Activated CD4-positive, CD25-positive, alpha-beta regulatory T cell (primary cell): ENCODE measurements at places on chromosomes 5 and 9.

- no peak for DNase-seq
Observed at GRCh38 chr9:3434594-3434993, 91.2 kb downstream of the RFX3 start.

DNA sequence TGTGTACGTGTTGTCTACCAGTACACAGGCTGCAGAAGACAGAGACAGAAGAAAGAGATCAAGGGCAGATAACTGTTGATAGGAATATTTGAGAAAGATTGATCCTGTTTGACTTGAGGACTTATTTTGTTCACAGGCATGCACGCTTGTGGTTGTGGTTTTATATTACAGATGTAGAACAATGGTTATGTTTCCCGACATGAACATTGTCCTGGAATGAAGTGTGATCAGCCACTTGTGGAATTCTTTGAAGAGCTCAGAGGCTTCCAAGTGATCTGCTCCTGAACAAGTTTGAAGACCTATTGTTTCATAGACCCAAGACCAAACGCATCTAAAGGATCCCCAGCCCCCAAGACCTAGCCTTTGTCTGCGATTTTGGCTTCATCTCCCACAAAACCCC lies 13.7 kb downstream of the TEX53 start:
- DNase-seq = no peak

DNA sequence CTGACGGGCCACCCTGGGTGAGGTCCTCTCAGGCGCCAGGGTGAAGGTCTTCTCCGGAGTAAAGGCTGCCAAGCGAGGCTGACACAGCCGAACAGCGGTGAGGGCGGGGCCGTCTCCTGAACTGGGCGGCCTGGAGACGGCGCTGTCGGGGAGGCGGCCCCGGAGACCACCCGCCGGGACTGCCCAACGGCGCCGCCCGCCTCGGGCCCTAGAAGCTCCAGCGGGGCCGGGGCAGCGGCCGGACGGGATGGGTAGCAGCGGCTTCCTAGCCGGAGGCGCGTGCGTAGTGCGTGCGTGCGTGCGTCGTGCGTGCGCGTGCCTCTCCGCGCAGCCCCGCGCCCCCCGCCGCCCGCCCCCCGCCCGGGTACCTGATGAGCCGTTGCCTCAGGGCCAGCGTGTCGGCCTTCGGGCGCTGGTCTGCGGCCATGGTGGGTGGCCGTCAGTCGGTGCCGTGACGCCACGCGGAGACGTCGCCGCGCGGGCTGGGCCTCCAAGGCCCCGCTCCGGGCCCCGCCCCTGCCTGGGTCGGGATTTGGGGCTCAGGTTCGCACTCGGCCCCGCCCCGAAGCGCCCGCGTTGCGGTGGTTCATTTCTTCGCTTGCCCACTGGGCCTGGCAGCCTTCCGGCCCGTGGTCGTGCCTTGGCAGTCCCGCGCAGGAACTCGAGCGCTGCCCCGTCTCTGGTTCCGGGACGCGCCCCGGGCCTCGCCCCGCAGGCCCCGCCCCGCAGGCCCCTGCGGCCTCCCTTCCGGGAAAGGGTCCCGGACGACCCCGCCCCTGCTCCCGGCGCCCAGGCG lies at the start of gene PHYKPL:
Gene PHYKPL (minus strand): TSS at position 679 of the 796 bp plus-strand sequence. CDS start 252 bp downstream, at position 427.
- DNase-seq = peak; percentile 69

- no peak for DNase-seq
Observed at GRCh38 chr5:16597946-16598694, 18.7 kb downstream of the RETREG1 start.

GRCh38 chr5:926417-927171 lies 33.9 kb downstream of the TRIP13 start:
- DNase-seq = no peak

GRCh38 chr5:170519549-170519948 lies 15.7 kb downstream of the KCNIP1 start:
- DNase-seq = no peak

DNA sequence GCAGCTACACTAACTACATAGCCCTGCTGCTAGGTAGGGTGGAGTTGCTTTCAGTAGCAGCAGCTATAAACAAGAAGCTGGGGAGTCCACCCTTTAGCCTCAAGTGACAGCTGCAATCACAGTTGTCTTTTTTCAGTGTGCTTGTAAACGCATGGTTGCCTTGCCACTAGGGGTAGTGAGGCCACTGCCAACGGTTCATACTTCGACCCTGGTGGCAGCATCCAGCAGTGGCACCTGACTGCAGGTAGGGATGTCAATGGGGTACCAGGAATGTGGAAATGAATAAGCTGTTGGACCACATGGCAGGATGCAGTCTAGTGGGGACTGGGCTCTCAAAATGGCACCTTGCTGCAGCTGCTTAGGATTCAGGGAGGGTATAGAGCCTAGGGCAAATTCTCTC lies 367.2 kb downstream of the RASEF start:
- DNase-seq = no peak

- no peak for DNase-seq
Observed at GRCh38 chr9:135095470-135096407, 8.3 kb downstream of the OLFM1 start.

DNA sequence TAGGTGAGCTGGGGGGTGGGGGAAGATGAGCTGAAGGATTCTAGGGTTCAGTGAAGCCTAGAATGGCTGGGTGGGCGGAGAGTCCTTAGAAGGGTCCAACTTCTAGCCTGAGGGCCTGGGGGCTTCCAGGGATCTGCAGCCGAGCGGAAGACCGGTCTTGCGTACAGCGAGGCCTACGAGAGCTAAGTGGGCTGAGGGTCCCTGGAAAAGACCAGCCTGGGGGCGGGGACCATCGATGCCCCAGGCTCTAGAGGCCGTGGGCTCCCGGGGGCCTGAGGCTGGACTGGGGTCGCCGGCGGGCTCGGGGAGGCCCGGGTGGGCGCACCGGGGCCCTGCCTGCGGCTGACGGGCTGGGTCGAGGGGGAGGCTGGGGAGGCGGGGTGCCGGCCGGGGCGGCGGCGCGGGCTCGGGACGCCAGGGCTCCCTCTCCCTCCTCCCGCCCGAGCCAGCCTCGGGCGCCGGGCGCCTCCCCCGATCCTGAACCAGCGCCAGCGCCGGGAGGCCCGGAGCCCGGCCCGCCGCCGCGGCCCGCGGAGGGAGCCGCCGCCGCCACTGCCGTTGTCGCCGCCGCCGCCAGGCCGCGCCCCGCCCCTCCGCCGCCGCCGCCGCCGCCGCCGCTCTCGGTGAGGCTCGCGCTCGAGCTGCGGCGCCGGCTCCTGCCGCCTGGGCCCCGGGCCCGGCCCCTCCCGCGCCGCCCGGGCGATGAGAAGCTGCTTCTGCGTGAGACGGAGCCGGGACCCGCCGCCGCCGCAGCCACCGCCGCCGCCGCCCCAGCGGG lies at the start of gene MVB12B:
Gene MVB12B (plus strand): TSS at position 602 of the 778 bp plus-strand sequence. CDS start 101 bp downstream, at position 703.
- no peak for DNase-seq

DNA sequence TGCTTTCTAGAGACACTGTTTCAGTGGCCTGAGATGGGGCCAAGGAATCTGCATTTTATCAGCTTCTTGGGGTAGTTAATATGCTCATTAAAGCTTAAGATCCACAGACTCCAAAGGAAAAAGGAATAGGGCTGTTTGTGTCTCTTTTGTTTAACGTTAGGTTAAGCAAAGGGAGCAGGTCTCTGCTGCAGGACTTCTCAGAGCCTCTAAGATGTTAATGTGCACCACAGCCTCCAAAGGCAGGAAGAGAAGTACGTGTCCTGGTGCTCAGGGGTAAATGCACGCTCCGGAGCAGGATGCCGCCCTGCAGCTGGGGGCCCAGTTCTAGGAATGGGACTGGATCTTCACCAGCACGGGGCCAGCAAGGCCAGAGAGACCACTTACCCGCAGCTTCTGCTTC lies 19.6 kb downstream of the SPARC start:
- DNase-seq = no peak

- no peak for DNase-seq
Observed at GRCh38 chr9:36284226-36284625, 26.0 kb upstream of the GNE start.

GRCh38 chr9:95025213-95026147 lies 292.0 kb downstream of the FANCC start:
- DNase-seq = no peak

DNA sequence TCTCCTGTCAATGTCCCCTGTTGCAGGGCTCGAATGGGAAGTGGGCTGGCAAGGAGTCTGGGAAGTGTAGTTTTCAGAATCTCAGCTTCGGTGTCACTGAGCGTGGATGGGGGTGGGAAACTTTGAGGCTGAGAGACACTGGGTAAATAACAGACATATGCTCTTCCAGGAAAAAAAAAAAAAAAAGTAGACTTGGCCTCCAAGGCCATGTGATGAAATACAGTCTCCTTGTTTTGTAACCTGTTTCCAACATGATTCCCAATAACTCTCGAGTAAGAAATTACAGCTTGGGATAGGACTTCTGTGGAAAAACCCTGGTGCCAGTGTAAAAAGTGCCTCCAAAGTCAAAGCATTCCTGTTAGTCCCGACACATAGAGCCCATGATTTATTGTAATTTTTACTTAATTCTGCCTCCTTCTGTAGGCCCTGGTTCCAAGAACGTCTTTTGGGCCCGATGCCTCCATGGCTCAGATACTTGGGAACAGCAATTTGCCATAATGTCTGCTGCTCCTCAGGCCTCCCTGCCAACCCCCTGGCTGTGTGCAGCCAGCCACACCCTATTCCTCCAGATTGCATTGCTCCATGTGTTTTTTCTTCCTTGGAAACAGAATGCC lies 119.5 kb upstream of the TNC start:
- no peak for DNase-seq

DNA sequence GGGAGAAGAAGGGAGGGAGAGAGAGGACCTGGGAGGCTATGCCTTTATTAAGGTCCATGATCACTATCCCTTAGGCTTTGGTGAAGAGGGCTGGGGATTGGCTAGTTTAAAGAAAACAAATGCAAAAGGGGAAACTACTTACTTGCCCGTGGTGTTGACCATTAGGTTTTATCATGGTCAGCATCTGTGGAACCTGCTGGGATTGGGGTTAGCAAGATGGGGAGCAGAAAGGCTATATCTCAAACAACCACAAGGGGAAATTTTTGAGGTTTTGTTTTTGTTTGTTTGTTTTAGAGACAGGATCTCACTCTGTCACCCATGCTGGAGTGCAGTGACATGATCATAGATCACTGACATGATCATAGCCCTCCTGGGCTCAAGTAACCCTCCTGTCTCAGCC lies 9.0 kb upstream of the RAD23B start:
- no peak for DNase-seq

DNA sequence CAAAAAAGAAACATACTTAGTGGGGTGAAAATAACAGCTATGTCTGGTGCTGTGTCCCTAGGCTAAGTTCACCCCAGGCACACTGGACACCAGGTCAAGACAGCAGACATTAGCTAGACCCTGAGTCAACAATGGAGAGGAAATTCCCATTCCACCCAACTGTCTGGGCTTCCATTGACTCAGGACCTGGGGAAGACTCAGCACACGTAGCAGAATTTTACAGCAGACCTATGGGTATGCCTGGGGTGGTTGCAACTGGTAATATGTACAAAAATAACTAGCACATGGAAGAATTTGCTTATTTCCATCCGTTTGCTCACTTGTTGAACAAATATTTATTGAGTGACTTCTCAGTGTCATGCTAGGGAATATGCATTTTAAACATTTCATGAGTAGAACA lies 117.0 kb downstream of the GAS1 start:
- DNase-seq = no peak

DNA sequence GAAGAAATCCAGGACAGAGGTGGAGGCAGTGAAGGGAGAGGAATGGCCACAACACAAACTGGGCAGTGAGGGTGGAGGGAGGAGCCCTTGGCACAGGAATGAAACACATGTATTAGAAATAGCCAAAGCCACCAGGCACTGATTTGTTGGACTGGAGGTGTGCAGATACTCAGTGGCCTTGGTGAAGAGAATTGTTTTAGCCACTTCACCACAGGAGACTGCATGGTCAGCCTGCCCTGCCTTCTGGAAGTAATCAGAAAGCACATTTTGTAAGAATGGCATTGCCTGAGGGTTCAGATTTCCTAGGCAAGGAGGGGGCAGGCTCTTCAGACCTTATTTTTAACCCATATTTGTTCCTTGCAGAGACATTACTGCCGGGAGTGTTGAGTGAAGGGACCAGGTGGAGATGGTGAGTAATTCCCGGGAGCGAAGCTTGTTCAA lies 2.2 kb downstream of the SGCD start:
- no peak for DNase-seq

- no peak for DNase-seq
Observed at GRCh38 chr5:131984956-131985665, 26.3 kb downstream of the ACSL6 start.

- DNase-seq = no peak
Observed at GRCh38 chr9:5336688-5337087, 3.0 kb downstream of the RLN1 start.

GRCh38 chr5:82277613-82277986 lies 554 bp downstream of the RPS23 start:
- DNase-seq = no peak

- DNase-seq = no peak
Observed at GRCh38 chr9:116452227-116452626, 234.9 kb upstream of the TRIM32 start.

DNA sequence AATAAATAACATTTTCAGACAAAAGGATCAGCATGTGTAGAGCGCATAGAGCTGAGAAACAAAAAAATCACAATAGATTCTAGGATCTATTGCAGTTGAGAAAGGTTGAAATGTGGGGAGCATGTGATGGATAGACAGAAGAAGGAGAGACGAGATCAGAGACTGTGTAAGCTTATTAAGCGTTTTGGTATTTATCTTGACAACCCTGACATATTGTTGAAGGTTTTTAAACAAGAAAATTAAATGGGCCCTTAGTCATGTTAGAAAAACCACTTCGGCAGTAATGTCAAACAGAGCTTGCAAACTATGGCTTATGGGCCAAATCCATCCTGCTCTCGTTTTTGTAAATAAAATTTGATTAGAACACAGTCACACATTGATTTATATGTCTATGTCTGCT lies 200.5 kb upstream of the KLF4 start:
- no peak for DNase-seq

- no peak for DNase-seq
Observed at GRCh38 chr9:94800424-94801117, 74.1 kb downstream of the AOPEP start.

DNA sequence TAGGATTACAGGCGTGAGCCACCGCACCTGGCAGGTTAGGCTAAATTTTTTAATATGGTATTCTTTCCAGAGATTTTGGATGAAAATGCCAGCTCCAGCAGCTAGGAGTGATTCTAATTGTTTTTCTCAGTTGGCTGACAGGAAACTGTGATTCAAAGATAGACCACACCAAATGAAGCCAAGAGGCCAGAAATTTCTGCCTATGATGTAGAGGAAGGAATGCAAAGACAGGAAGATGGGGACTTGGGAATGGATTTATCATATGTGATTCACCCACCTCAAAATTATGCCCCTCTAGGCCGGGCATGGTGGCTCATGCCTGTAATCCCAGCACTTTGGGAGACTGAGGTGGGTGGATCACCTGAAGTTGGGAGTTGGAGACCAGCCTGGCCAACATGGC lies 53.3 kb downstream of the UGCG start:
- no peak for DNase-seq

- DNase-seq = no peak
Observed at GRCh38 chr5:132901730-132902129, 28.3 kb downstream of the LEAP2 start.

- no peak for DNase-seq
Observed at GRCh38 chr5:149062371-149063016, 368 bp downstream of the SH3TC2 start.
